Glutamatergic neuron (in vitro differentiated cells): ENCODE measurements at places on chromosomes 2 and 18.

- no peak for DNase-seq
Observed at GRCh38 chr2:238599549-238600505, 173.1 kb downstream of the ASB1 start.

DNA sequence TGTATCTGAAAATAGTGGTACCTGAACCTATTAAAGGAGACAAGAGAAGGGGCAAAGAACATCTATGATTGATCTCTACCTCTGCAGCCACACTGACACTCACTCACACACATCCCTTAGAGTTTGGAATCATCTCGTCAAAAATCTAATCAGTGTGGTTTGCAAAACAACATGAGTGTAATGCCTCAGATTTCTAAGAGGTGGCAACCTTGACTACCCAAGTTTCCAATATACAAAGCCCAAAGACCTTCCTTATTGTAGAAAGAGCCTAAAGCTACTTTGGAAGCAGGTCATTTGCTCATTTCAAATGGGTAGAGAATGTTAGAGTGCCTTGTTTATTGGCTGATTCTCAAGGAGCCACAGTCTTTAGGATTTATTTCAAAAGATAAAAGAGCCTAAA is 444.9 kb downstream of the ARHGAP15 start:
- no peak for DNase-seq

- DNase-seq = no peak
Observed at GRCh38 chr18:74635224-74635975, 37.7 kb downstream of the ZNF407 start.

GRCh38 chr2:28326469-28326805 is 66.2 kb upstream of the FOSL2 start:
- DNase-seq = no peak

- no peak for DNase-seq
Observed at GRCh38 chr2:29425866-29426265, 310.7 kb downstream of the CLIP4 start.

DNA sequence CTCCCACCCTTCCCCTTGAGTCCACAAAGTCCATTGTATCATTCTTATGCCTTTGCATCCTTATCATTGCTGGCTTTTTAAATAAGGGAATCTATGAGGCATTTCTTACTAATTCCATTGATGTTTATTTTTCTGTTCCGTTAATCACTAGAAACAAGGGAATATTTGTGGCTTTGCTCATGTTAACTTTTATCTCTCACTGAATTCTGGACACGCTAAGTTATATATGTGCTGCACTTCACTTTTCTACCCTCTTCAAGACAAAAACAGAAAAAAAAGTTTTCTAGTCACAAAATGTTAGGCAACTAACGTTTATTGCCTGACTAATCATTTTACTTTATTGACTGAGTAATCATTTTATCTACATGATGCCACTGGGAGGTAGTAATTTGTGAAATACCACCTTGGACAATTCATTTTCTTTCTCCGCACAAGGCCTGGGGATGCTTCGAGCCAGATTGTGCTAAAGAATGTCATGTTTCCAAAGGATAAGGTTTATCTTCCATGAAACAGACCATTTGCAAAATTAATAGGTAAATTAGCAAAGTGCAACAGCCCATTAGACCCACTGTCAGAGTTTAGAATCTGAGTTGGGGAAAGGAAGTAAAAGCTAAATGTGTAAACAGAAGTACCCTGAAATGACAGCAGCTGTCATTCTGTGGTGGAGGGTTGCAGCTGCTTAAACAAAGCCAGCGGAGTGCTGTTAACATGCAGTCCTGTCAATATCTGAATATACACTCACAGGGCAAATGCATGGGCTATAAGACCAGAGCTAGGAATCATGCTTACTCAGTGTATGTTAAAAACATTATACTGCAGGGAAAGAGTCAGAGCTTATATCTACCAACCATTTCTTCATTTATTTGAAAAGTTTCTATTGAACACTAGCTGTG is 658.7 kb downstream of the CNTNAP5 start:
- DNase-seq = peak; percentile 19

GRCh38 chr2:109404681-109405080 is 209.1 kb downstream of the SEPTIN10 start:
- DNase-seq = no peak

GRCh38 chr2:96768083-96768561 is 7.4 kb downstream of the CNNM4 start:
- DNase-seq = no peak

GRCh38 chr2:127439343-127439742 is 21.1 kb downstream of the PROC start:
- DNase-seq = no peak

GRCh38 chr2:225318440-225318839 is 81.1 kb upstream of the NYAP2 start:
- peak; percentile 16 for DNase-seq

- DNase-seq = peak; percentile 48
Observed at GRCh38 chr18:2906704-2907549, 60.1 kb downstream of the EMILIN2 start.

GRCh38 chr18:6486764-6487426 is 72.2 kb upstream of the L3MBTL4 start:
- no peak for DNase-seq

GRCh38 chr2:18752022-18752493 is 162.7 kb upstream of the NT5C1B start:
- DNase-seq = no peak

DNA sequence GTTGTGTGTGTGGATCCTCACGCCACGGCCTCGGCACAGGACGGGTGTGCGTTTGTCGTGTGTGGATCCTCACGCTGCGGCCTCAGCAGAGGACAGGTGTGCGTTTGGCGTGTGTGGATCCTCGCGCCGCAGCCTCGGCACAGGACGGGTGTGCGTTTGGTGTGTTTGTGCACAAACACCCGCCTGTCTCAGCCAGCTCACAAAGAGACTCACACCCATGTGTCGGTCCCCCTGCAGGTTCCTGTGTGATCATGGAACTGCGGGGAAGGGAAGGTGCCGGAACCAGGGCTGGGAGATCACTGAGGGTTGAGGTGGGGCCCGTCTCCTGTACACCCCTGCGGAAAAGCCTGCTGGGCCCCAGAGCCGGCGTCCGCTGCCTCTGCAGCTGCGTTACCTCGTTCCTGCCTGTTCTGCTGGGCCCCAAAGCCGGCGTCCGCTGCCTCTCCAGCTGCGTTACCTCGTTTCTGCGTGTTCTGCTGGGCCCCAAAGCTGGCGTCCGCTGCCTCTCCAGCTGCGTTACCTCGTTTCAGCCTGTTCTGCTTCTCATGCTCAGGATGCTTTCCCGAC is 53.6 kb downstream of the CTDP1 start:
- DNase-seq = no peak

- peak; percentile 2 for DNase-seq
Observed at GRCh38 chr2:235677937-235678336, 184.1 kb downstream of the AGAP1 start.

DNA sequence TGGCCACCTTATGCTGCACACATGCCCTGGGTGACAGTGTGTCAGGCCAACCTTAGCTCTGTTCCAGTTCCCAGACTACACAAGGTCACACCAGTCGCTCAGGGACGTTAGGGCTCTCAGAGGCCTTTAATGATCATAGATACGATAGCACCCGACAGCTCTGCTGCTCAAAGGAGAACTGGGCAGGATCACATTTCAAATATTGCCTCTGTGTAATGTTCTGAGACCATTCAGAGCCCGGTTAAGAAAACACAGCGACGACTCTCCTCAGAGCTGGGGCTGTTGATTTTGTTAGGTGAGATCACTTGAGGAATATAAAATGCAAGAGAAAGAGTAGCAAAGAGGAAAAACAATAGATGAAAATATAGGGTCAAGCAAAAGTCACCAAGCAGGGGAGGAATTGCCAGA is 166.6 kb upstream of the TANK start:
- DNase-seq = no peak

GRCh38 chr18:74610051-74610615 is 12.5 kb downstream of the ZNF407 start:
- no peak for DNase-seq

- no peak for DNase-seq
Observed at GRCh38 chr2:198645816-198646215, 811.9 kb downstream of the SATB2 start.

GRCh38 chr2:222860740-222861410 is at the start of gene ACSL3:
ACSL3 (plus strand) TSS chr2:222861036; CDS start chr2:222908773, 47,737 bp downstream.
- peak; percentile 99 for DNase-seq

DNA sequence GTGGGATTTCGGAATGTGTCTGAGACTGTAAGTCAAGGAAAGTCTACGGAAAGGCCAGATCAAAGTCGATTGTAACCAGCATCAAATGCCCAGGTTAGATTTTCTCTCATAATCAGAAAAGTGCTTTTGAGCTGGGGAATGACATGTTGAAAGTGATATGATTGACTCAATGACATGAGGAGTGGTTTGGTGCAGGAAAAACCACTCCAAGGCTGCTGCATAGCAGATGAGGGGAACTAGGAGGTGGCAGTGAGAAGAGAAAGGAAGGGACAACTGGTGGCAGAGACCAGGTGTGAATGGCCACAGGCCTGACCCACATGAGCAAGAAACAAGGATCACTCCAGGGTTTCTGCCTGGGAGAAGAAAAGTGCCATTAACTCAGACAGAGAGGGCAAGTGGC is 822 bp downstream of the SLC35F6 start:
- no peak for DNase-seq

DNA sequence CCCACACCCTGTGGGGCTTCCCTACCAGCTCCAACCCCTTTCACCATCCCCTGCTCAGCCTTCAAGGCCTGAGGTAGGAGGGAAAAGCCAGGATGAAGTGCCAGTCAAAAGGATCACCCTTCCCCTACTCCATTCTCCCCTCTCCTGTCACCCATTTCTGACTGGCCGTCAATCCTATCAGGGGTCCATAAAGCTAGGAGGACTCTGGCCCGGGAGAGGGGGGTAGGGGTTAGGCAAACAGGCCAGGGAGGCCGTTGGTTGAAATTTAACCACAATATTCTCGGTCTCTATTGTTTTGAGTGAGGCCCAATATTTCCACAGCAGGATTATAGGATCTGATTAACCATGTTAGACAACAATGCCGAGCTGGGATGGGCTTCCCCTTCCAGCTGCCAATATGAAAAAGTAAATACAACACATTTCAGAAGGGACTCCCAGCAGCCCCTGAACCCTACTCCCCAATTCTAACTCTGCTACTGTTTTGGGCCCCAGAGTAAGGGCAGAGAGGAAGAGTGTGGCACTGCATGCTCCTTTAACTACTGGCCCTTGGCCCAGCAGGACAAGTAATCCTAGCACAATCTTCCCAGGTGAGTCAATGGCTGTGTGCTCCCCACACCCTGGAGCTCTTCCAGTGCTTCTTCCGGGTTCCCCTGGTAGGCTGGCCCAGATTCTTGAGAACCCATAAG is 10.6 kb upstream of the IHH start:
- DNase-seq = no peak

DNA sequence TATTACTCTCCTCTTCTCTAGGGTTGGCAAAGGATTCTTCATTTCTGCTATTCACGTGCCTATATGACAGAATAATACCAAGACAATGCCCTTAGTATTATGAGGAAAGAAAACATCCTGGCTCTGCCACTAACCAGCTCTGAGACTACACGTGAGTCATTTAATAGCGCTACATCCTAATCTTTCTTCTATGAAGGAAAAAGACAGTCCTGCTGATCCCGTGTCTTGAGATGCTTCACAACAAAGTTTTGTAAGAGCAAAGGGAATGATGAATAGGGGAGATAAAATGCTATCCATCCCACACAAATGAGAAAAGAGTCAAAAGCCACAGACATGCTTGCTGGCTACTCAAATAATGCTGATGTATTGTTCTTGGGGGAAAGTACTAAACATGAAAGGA is 152.8 kb downstream of the PID1 start:
- DNase-seq = no peak

GRCh38 chr2:162328424-162329157 is 10.1 kb upstream of the IFIH1 start:
- no peak for DNase-seq

GRCh38 chr2:100831831-100832230 is 11.9 kb downstream of the NPAS2 start:
- DNase-seq = no peak

GRCh38 chr2:610491-610890 is 66.7 kb downstream of the TMEM18 start:
- no peak for DNase-seq

DNA sequence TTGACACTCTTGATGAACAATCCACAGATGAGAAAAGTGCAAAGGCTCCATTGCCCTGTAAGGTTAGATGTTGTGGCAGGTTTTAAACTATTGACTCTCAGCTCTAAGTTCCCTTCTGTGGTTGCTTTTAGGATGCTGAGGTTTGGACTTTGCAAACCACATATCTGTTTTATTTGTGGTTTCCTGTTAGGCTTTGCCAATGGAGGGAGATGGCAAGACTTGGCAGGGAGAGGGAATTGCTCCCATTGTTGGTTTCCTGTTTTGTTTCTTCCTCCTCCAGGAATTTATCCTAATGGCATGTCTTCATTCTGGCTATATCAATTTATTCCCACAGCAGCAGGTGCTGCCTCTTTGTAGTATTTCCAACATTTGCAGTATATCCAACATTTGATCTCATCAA is 772.3 kb downstream of the LRRTM4 start:
- no peak for DNase-seq

GRCh38 chr18:995629-996028 is 91.0 kb downstream of the ADCYAP1 start:
- no peak for DNase-seq

GRCh38 chr2:192438239-192438638 is 243.5 kb upstream of the TMEFF2 start:
- no peak for DNase-seq

DNA sequence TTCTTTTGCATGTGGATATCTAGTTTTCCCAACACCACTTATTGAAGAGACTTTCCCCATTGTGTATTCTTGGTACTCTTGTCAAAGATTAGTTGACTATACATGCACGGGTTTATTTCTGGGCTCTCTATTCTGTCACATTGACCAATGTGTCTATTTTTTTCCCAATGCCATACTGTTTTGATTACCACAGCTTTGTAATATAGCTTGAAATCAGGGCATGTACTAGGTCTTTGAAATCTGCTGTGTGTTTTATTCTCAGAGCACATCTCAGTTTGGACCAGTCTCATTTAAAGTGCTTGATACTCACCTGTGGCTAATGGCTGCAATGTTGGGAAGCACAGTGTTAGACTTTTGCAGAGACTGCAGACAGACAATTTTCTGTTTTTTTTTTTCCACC is 32.8 kb upstream of the IL36G start:
- DNase-seq = no peak

DNA sequence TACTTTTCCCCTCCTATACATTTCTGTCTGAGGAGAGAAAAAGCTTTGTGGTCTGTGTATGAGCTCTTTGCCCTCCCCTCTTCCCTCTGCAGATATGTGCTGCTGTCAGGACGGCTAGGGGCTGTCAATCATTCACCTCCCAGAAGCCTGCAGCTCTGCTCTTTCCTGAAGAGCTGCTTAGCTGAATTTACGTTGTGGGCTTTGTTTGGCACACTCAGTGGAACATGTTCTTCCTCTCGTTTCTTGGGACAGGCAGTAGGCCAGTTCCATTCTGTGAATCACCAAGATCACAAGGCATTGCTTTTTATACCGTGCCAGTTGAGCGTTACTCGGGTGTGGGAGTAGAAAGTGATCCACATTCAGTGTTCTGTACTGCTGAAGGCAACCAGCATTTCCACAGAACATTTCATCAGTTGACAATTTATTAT is 136.7 kb downstream of the LAMA3 start:
- DNase-seq = no peak

DNA sequence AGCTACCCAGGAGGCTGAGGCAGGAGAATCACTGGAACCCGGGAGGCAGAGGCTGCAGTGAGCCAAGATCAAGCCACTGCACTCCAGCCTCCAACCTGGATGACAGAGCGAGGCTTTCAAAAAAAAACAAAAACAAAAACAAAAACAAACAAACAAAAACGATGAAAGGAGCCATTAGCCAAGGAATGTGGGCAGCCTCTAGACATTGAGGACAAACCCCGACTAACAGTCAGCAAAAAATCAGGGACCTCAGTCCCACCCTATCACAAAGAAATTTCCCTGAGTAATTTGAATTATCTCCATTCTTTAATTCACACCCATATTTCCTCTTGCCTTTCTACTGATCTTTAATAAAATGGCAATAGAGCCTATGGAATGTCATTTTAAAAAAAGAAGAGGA is 75.8 kb downstream of the MBD2 start:
- DNase-seq = no peak
